ENCODE measurements at places on chromosomes 1 and 21.

GRCh38 chr1:57202241-57202640 is 221.6 kb downstream of the DAB1 start:
- no peak for DNase-seq

DNA sequence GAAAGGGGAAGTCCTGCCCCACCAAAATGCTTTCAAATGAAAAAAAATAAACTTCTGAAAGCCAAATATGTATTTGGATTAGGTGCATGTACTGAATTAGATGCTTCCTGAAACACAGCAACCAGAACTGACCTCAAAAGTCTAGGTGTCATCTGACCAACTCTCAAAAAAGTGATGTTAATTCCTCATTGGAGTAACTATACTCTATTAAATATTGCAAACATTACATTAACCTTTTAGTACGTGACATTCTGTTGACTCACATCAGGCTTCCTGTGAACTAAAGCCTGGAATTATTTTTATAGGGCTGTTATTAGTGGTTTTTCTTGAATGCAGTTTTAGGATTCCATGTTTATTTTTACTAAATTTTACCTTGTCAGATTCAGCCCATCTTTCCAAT is 73.5 kb downstream of the ASTN1 start:
- DNase-seq = no peak

- DNase-seq = no peak
These were observed 68.6 kb upstream of the PALMD start for GRCh38 chr1:99577313-99577712.

- no peak for DNase-seq
These were observed 171.3 kb upstream of the C1orf87 start for GRCh38 chr1:60244906-60245305.

- DNase-seq = no peak
These were observed 53.6 kb downstream of the MAP3K7CL start for GRCh38 chr21:29184037-29184436.

- no peak for DNase-seq
These were observed 242.4 kb upstream of the CSF3R start for GRCh38 chr1:36725151-36725550.

Measured in progenitor cell of endocrine pancreas (in vitro differentiated cells).